ENCODE measurements at places on chromosomes 1 and 21.

DNA sequence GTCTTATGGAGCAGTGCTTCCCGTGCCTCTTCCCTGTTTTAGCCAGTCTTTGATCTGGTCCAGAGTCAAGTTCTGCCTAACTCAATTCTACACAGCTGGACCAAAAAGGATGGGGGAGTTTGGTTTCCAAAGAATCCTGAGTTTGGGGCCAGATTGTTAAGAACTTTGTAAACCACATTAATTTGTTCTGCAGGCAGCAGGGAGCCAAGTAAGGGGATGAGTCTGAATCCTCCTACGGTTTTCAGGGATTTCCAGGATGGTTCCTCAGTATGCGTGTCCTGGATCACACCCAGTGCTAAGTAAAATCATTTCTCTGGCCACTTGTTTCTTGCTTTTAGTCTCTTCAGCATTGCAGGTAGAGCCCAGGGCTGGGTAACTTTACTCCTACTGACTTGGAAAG, 26.1 kb upstream of the GJA5 start:
- no peak for DNase-seq

- no peak for DNase-seq
Measured at GRCh38 chr21:35566874-35567273, 493.5 kb downstream of the SETD4 start.

DNA sequence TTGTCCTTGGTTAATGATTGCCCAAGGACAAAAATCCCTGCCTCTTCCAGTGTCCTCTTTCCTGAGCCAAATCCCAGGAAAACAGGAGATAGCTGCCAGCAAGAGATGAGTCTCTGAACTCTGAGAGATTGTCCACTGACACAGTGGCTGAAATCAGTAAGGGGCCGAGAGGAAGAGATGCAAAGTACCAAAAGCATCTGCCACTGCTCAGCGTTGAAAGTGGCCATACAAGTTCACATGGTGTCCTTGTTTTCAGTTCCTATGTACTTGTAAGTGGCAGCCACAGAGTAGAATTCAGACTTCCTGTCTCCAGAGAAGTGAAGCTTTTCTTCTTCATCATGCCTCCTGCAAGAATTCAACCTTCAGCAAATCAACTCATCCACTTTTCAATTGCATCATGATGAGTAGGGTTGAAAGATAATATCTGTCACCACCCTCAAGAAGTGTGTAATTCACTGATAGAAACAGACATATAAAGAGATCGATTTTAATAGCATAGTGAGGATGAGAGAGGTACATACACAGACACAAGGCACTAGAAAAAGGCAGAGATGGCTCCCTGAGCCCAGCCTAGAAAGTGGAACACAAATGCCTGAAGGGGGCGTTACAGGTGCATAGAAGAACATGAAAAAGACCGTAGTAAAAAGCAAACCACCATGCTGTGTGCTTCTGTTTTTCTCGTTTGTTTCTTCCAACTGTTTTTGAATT, 185.8 kb downstream of the MRPL39 start:
- DNase-seq, result peak; percentile 83

DNA sequence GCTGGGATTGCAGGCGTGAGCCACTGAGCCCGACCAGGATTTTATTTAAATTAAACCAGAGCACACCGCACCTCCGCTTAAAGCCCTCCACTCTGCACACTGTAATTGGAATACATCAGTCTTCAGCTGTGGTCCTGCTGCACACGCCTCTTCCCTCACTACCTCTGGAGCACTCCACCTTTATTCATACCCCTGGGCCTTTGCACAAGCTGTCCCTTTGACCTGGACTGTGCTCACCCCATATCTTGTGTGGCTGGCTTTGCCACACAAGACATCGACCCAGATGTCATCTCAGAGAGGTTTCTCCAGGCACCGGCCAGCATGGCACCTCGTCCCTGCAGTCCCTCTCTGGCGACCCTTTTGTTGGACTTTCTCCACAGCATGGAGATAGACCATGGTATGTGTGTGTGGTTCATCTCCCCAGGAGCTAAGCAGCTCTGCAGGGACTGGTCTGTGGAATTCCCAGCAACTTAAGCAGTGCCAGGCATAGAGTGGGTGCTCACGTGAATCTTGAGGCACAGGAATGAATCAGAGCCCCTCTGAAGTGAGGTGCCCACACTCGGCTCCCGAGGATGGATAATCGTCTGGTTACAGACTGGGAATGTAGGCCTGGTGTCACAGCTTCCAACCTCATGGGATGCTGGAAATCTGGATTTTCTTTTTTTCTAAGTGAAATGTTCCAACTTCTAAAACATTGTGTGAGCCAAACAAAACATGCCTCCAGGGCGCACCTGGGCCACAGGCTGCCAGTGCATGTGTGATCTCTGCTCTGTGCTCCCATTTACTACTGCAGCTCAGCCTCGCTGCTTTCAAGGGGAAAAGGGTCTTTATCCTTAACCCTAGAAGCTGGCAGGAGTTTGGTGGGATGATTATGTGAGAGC, 61.9 kb downstream of the EVA1C start:
- no peak for DNase-seq

GRCh38 chr1:51328279-51328678, 2.1 kb downstream of the TTC39A start:
- DNase-seq, result no peak

DNA sequence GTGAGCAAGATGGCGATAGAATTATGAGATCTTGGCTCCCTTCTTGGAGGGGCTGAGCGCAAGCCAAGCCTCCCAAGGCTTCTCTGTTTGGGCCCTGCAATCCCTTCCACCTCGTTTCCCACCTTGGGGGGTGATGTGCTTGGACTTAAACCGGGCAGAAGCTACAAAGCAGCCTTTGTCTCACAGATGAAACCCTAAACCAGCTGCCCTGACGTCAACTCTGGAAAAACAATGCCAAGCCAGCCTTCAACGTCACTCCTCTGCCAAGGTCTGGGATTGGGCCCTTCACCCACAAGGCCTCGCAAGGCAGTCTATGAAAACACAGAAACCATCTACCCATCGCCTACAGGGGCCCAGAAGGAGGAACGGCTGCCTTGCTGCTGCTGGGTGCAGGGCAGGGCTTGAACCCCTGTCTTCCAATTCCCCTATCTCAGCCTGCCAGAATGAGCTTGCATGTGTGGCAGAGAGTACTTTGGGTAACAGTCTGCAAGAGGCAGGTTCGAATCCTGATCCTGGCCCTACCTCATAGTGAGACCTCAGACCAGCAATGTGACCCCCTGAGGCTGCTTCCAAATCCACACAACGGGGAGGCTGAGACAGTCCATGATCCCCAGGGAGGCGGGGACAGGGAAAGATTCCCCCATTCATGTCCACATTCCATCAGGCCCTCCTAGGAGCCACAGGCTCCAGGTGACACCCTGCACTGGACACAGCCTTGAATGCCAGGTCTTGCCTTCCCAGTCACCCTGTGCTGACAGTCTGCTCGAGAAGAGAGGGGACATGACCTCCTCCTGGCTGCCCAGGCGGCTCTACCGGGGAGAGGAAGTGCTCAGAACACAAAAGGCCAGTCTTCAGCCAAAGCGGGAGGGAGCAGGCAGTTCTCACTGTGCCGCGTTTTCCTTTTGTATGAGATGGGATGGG, 15.0 kb downstream of the IFFO2 start:
- DNase-seq, result peak; percentile 28

DNA sequence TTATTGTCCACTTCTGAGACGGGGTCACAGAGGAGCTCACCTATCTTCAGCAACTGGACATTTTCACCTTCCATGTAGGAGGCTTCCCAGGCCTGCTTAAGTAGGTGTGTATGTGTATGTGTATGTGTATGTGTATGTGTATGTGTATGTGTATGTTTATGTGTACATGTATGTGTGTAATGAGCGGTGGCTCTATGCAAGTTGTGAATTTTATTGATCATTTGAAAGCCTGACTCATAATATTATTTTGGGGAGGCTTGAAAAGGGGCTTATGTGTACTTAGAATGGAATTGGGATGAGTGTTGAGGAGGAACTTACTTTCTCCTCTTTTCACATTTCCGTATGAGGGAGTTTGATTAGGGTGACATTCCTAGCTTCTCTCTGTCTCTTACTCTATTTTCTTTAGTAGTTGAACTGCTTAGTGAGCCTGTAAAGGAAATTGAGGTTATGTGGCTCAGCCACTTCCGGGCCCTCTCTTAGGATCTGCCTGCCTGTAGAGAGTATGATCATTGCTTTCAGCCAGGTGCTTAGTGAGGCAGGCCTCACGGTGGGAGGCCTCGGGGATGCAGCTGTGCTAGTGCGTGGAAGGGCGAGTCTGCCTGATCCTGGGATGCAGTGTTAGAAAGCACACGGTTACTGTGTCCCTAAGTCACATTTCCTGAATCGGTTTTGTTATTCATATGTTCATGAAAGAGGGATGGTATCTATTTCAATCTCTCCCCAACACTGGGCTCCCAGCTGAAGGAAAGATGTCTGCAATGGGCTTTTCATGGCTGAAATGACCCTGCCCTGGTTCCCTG, 61.0 kb downstream of the IER5 start:
- no peak for DNase-seq

GRCh38 chr1:240210026-240210425, 118.3 kb downstream of the FMN2 start:
- no peak for DNase-seq

GRCh38 chr1:40784141-40784770, 669 bp downstream of the KCNQ4 start:
- DNase-seq, result peak; percentile 42

DNA sequence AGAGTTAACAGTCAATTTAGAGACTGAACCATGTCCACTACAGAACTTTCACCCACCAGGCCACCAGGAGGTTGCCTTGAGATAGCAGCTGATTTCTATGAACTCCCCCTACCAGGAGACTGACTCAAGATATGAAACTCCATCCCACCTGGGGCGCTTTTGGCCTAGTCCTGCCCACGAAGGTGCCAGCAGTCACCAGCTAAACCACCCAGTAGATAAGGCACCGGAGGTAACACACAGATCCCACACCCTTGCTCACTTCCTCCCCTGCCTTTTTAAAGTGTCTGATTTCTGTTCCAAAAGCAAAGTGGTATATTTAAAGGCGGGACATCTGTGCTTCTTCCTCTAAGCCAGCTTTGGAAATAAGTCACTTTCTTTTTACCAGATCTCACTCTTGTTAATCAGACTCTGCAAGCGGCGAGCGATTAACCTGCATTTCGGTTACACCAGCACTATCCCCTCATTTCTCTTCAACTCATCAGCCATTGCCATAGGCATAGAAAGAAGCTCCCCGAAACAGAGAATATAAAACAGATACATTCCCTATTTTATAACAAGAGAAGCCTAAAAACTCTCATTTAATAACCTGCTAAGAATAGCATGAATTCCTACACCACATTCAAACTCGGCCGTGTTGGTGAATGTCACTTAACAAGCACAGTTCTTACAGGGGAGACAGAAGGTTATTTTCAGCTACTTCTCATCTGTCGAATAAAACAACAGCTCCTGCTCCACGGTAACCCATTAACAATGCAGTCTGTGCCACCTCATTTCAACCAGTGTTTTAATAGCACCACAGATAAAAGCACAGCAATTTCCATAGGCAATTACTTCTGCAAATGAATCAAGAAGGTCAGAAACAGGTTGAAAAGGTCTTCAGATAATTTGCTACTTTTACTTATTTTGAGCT, 318.1 kb downstream of the KCNH1 start:
- no peak for DNase-seq

DNA sequence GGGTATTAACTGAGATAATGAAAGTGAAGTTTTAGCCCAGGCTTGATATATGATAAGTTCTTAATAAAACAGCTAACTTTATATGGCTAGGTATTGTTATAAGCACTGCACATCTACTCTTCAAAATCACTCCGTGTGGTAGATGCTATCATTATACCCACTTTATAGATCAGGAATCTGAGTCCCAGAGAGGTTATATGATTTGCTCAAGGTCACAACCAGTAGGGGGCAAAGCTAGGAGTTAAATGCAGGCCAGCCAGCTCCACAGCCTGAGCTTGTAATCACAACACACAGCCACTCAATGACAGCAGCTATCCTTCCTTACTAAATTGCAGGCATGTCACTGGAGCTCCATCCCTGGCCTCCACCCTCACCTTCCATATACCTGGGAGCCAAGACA, 115.8 kb downstream of the CAPN8 start:
- no peak for DNase-seq

GRCh38 chr1:64019818-64020217, 183.6 kb upstream of the UBE2U start:
- peak; percentile 91 for DNase-seq

GRCh38 chr21:42659416-42660117, 6.1 kb downstream of the PDE9A start:
- DNase-seq, result no peak

DNA sequence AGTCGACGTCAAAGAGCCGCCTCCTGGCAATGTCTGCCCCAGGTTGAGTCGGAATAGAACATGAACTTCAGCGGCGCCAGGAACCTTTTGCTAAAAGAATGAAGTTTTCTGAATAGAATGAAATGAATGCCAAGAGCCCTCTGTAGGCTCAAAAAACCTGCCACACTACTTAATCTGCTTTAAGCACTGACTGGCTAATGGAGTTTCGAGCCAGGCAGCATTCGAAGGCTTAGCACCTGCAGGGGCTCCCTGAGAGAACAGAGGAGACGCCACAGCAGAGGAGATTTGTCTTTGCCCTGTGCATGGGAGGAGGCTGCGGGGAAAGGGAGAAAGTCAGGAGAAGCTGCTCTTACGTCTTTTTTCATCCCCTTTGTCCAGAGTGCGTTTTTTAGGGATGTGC, 641.7 kb downstream of the AJAP1 start:
- DNase-seq, result peak; percentile 92

- DNase-seq, result peak; percentile 34
Measured at GRCh38 chr1:37922767-37923550, 23.9 kb downstream of the INPP5B start.

GRCh38 chr1:184426278-184426674, 39.4 kb downstream of the C1orf21 start:
- DNase-seq, result no peak

- no peak for DNase-seq
Measured at GRCh38 chr1:88883156-88883555, 8.2 kb downstream of the GTF2B start.

DNA sequence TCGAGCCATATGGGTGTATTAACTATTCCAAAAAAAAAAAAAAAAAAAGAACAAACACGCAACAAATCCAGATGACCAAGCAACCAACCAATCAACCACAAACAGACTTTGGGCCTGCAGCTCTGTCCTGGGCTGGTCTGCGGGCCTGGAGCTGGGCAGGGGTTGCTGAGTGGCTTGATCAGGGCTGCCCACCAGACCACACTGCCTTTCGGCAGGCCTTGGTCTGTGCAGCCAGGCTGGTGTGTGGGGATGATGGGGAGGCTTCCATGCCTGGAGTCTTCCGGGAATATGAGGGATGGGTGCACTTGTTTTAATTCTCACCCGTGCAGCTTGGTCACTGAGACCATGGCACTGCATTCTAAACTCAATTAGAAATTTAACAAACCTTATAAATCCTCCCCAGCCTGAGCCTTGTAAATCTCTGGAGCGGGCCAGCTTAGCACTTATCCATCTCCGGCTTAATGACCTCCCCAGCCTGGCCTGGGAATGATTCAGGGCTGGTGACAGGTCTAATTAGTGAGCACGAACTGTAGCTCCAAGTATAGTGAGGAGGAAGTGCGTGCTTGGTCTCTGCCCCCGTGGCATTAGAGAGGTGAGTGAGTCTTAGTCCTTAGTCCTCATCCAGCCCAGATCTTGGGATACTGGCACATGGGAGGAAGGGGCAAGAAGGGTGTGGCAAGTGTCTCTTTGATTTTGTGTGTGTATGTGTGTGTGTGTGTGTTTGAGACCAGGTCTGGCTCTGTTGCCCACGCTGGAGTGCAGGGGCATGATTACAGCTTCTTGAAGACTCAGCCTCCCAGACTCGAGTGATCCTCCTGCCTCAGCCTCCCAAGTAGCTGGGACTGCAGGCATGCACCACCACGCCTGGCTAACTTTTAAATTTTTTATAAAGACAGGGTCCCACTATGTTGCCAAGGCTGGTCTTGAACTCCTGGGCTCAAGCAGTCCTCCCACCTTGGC, 74.6 kb upstream of the CSF3R start:
- DNase-seq, result peak; percentile 98

- DNase-seq, result no peak
Measured at GRCh38 chr1:248884632-248885295, 21.3 kb upstream of the PGBD2 start.

Data from NCI-H82 (cell line).